NCI-H524 treated with DMSO at 0.1 percent for 48 hours (cell line): ENCODE measurements at places on chromosomes 11 and 22.
A peak's percentile ranks its signal among the peaks of the same experiment; 100 is the strongest.

GRCh38 chr11:45802531-45803317 is 2.2 kb upstream of the SLC35C1 start:
- no peak for DNase-seq

DNA sequence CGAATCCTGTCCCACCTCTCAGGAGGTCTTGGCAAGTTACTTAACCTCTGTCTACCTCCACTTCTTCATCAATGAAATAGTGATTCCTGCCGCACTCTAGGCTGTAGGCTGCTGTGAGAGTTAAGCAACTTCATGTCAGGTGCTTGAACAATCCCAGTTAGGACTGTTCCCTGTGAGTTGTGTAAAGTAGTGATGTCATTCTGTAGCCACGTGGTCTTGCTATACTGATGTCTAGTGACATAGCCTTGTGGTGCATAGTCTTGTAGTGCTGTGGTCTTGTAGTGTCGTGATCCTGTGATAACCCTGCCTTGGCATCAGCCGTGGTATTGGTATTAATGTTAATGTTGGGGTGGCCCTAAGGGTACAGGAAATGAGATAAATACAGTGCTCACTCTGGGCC is 30.3 kb upstream of the PRR5 start:
- DNase-seq, result no peak

DNA sequence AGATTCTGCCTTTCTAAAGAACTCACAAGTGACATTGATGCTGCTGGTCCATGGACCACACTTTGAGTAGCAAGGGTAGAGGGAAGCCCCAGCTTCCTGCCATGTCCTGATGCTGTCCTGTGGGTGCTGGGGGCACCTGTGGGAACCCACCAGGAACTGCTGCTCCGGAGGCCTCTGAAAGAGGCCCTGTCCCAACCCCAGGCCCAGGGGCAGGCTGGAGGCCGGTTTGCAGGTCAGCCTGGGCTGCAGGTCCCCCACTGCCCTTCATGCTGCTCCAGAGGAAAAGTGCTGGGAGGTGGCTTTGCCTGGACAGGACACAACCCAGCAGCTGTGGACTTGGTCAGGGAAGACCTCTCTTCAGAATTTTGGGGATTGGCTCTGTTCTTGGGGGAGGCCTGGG is 44.8 kb upstream of the SLC22A12 start:
- DNase-seq, result no peak

- no peak for DNase-seq
These were observed 82.7 kb downstream of the PHF21A start for GRCh38 chr11:46038529-46038928.

GRCh38 chr22:28002863-28003565 is 84.0 kb upstream of the PITPNB start:
- DNase-seq, result no peak

DNA sequence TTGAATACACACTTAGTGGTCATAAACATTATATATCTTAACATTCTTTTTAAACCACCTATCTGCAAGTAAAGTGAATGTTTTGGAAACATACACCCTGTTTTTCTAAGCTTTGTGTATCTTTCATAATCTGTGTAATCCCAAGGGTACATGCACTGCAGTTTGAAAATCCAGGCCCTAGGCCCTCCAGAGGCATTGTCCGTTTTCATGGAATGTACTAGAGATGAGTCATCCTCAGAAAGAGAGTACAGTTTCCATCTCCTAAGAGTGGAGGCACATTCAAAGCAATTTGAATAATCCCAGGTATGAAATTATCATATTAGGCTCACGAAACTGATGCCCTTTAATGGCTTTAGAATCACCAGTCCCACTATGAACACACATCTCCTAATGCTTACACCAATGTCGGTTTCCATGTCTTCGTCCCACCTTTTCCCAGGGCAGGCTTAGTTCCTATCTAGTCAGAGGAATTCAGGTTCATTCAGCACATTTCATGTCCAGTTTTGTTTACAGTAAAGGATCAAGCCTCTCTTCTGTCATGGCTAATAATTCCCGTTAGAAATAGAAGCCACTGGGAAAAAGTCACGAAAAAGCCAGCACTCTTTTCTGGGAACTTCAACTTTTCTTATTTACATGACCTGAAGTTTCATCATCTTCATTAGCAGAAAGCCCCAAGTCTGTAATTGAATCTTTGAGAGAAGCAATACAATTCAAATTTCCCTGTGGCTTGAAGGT is 39.5 kb upstream of the CD44 start:
- no peak for DNase-seq

DNA sequence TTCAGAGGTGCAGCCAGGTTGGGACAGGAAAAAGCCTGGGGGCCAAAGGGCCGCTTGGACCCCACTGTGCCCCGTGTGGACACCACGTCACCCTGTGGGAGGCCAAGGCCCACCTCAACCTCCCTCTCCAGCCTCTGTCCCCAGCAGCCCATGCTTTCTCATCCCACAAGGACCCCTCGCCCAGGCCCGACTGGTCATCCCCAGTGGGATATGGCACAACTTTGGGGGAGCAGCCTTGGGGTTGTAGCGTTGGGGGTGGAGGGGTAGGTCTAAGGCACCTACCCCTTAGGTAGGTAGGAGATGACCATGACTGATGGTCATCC is 44.0 kb downstream of the IGF2 start:
- no peak for DNase-seq

DNA sequence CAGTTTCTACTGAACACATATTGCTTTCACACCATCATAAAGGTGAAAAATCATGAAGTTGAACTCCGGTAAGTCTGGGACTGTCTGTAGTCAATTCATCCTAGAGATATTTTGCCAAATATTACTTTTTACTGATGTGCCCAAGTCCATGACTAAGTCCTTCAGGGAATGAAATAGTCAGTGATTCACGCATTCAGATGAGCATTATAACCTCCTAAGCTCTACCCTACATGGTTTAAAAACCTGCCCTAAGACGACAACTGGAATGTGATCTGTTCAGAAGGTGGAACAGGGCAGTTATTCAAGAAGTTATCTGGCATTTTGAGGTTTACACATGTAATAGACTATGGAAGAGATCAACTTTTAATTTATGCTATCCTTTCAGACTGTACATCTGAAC is 125.6 kb downstream of the TRPC6 start:
- DNase-seq, result no peak

GRCh38 chr11:28471537-28471936 is 363.3 kb downstream of the METTL15 start:
- DNase-seq, result no peak

DNA sequence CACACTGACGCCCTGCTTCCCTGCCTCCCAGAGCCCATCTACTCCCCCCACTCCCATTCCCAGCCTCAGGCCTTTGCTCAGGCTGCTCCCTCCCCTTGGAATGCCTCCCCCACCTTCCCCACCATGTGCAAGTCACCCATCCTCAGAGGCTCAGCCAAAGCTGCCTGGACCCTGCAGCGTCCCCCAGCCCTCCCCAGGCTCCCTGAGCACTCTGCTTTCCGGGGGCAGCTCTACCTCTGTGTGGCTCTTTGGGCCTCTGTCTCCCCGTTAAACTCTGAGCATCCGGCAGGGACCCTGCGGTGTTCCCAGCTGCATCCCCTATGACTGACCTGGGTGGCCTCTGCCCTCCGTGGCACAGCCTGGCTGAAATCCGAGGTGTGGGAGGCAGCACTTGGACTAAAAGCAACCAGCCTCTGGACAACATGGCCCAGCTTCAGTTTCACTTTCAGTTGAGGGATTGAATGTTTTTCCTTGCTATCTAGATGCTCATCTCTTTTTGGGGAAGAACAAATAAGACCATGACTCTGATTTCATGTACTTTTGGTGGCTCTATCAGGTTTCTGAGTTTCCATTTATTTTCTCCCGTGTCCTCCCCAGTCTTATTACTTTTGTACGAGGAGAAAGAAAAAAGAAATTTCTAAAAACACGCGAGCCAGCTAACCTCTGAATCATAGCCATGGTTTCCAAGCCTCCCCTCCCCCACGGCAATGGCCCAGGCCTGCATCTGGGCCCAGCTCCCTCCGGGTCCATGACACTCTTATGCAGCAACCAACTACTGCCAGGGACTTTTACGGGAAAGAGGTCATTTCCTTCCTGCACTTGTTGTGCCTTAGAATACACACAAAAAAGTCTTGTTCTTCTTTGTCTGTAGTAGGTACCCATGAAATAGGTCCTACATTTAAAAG is 3.8 kb downstream of the APOL3 start:
- DNase-seq, result no peak

GRCh38 chr11:28417601-28418323 is 309.6 kb downstream of the METTL15 start:
- DNase-seq, result peak; percentile 72

GRCh38 chr11:34357701-34358257 is at the start of gene ABTB2:
Gene ABTB2 (minus strand): TSS chr11:34358010.
- DNase-seq, result peak; percentile 89

DNA sequence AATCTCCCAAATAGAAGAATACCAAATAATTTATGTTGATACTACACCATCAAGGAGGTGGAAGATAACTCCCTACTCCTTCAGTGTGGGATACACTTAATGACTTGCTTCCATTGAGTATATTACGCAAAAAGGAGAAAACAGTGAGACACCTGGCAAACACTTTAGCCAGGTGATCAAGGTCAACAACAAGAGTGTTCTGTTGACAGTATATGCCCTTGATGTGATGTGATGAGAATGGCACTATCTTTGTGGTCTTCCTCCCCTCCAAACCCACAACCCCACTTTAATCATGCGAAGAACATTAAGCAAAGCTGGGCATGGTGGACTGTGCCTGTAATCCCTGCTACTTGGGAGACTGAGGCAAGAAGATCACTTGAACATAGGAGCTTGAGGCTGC is 26.0 kb downstream of the MAPK1 start:
- no peak for DNase-seq

DNA sequence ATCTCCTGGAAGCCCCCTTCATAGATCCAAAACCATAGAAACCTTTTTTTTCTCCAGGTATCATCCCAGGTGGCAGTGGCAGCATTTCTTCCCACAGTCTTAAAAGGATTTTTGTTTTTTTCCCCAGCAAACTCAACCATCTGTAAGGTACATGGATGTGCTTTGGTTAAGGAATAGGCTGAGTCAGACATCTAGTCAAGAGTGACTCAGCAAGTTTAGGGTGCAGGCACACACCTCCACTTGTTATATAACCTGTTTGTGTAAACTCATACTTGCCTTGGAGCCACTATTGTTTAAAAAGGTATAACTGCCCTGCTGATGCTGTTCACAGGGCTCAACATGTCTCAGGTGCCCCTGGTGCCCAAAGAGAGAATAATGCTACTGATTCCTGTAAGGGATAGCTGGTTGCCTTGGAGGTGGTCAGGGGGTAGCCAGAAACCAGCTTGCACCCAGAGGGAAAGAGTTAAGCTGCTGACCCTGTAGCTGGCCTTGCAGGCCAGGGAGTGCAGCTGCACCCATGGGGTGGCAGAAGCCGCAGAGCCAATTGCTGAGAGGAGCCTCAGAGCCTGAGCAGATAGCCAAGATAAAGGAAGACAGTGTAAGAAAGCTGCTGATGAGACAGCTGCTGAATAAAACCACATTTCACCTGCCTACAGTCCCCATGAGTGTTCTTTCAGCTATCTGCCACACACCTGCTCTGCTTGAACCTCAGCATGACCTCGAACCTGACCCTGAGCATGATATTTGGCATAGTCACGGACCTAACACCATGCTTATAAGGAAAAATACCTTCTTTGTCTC is 1726.1 kb upstream of the RAG2 start:
- DNase-seq, result no peak

GRCh38 chr11:69893631-69894030 is 74.4 kb upstream of the FGF3 start:
- DNase-seq, result no peak

DNA sequence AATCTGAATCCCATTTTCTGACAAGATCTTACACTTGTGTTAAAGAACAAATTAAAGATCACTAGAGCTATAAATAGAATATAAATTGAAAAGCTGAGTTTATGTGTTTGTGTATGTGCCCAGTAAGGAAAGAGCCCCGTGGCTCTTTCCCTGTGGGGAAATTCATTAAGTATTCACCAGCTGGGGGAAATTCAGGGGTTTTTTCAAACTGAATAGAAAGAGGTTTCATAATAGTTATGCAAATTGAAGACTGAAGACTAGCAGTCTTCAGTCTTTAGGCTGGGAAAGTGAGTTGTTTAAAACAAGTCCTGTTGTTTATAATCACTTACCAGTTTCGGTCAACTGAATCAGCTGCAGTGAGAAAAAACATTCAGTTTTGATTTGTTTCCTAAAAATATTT is 11.3 kb upstream of the MS4A7 start:
- no peak for DNase-seq

DNA sequence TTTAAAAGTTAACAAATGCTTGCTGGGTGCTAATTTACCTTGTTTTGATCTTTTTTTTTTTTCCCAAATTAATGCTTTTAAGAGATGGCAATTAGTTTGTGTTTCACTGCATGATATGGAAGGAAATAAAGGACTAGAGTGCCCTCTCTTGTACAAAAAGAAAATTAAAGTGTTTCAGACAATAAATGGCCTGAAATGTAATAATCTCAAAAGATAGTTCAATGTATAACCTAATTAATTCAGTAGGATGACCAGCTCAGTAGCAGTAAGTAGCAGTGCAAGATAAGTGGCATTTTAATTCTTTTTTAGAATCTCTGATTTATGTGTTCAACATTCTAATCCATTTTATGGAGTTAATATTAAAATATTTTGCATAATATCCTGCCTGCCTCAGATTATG is 39.9 kb upstream of the MYO18B start:
- peak; percentile 49 for DNase-seq

DNA sequence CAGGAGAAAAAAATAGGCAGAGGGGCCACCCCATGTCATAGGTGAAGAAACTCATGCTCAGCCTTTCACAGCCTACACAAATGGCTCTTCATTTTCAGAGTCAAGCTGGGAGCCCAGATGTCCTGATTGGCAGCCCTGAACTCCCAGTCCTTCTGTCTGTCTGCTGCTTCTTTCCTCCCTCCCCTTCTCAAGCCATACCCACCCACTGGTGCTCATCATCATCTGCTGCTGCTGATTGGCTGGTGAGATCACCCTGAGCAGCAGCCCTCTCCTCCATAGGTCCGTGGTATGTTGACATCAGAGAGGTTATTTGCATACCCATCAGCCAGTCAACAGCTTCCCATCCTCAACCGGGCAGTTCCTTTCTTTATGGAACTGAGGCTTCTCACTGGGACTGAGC is 46.1 kb upstream of the PRDM11 start:
- DNase-seq, result peak; percentile 67

DNA sequence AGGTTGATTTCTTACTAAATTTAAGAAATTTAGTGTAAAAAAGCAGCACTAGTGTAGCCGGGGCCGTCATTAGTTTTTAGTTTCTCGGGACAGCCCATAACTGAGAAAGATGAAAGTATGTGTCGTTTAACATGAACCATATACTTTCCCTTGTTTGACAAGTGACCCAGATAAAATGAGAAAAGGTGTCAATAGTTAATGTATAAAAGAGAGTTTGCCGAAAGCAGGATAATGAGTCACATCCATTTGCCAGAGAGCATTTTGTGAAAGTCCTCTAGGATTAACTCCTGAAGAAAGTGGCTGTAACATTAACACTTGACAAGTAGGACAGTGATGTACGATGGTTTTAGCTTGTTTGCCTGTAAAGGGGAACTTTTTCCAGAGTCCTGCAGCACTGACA is 13.5 kb downstream of the OR52K1 start:
- DNase-seq, result no peak

- no peak for DNase-seq
These were observed 9.6 kb downstream of the ADM start for GRCh38 chr11:10314199-10315072.

- no peak for DNase-seq
These were observed 9.0 kb upstream of the CYTH4 start for GRCh38 chr22:37273126-37273845.

- no peak for DNase-seq
These were observed 32.3 kb upstream of the JAM3 start for GRCh38 chr11:134036492-134037045.

GRCh38 chr11:110000031-110000502 is 93.1 kb upstream of the ZC3H12C start:
- DNase-seq, result no peak

GRCh38 chr11:30016588-30017363 is at the start of gene KCNA4:
Gene KCNA4 (minus strand): TSS chr11:30017030. CDS start chr11:30012678, 4,352 bp downstream.
- DNase-seq, result no peak
